ENCODE measurements at places on chromosomes 3 and 15.

GRCh38 chr15:101399431-101399830 is 90.1 kb downstream of the PCSK6 start:
- DNase-seq = no peak

DNA sequence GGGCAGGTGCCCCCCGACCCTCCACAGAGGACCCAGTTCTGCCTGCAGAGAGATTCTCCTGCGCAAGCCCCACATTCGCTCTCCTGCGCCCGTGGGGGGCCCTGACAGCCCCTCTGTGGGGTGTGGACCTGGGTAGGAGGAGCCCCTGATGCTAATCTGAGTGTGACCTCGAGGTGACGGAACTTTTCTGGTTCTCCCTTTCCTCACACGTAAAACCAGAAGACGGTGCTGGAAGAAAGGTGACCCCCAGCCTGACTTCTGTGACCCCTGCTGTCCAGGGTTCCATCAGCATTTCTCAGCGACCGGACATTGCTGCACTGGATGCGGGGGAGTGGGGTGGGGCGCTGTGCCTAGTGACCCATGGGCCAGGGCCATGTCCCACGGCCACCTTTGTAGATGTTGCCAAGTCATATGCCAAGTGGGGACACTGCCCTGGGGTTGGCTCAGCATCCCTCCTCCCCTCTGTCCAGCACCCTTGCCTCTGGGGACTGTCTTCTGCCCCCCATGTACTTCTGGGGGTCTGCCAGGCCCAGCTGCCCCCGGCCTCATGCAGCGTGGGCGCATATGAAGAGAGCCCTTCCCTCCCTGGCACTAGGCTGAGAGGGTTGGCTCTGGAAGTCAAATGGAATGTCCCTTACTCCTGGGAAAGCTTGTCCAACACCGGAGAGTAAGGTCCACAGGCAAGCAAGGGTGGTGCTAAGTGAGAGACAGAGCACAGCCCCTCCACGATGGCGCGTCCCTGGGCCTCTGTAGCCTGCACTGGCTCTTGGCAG is 129.1 kb upstream of the MEF2A start:
- no peak for DNase-seq

DNA sequence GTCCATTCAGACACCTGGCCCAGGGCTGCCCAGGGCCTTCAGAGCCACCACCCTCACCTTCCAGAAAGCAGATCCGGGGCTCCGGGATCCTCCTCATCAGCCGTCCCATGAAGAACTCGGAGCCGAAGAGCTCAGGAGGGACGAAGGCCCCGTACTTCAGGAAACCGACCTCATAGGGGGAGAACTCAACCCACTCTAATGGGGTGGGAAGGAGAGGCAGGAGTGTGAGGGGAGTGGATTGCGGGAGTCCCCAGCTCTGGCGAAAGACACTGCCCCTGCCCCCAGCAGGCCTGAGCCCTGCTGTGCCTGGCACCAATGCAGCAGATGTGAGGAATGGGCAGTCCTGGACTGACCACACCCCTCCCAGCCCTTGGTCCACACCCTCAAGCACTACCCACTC is 22.6 kb downstream of the PLA2G4D start:
- no peak for DNase-seq

GRCh38 chr15:88378188-88378637 is 89.0 kb downstream of the MRPL46 start:
- no peak for DNase-seq

DNA sequence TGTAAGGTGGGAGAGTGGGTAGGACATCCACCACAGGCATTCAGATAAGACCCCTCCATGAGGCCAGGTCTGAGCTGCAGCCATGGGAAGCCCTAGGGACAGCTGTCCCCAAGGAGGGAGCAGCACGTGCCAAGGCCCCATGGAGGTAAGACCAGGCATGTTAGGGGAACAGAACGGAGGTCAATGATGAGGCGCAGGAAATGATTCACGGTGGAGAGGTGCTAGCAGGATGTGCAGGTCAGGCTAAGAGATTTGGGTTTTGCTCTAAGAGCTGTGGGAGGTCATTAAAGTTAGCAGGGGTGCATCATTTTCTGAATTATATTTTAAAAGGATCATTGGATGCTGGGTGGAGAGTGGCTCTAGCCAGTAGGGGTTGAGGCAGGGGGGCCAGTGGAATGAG is 66.4 kb upstream of the SNRPA1 start:
- DNase-seq = no peak

GRCh38 chr3:58743296-58743695 is 76.7 kb upstream of the FAM3D start:
- no peak for DNase-seq

DNA sequence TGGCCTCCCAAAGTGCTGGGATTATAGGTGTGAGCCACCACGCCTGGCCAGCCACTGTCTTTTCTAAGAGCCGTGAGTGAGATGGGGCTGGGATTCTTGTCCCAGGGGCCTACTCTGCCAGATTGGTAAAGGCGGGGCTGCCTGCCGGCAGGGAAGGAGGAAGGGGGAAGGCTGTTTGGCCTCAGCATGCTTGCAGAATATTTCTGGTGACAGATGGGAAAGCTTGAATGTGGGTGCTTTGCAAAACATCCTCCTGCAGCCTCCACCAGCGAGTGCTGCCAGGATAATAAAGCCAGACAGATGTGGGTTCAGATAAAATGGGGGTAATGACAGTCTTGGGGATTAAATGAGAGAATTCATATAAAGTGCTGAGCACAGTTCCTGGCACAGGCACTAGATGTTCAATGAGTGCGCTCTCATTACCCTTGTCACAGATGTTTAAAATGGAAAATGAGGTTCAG is 19.8 kb upstream of the ACOX2 start:
- no peak for DNase-seq
